ENCODE measurements at places on chromosomes 4 and X.

DNA sequence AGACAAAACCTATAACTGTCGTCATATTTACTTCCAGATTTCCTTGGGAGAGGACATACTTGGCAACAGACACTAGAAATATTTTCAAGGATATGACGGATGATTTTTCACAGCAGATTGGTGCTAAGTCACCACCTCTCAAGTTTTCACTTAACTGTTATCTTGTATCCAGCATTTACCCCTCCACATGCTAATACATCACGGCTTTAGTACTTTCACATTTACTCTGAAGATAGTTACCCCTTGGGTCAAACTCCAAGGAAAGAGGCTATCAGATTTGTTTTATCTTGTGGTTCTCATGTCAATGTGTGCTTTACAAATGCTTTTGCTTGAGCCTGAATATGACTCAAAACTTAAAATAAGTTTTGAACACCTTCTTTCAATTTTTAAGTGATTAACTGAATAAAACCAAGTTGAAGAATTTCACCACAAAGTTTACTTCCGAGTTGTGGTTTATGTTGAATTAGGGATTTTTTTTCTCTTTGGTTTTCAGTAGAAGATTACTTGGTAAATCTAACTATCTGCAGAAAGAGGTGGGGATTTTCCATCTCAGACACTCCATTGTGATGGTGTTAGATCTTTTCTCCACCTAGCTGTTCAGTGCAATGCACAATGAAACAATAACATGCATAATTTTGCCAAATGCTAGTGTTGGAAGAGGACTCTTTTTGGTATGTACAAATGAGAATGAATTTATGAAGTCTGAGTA lies 75.4 kb upstream of the FAT1 start:
- no peak overlapping the region for H3K27ac ChIP-seq
- H3K36me3 ChIP-seq, result no peaks in the 10 kb centered on the region
- peaks cover 10% of the 10 kb centered on the region for H3K4me1 ChIP-seq
- H3K4me3 ChIP-seq, result no peak overlapping the region
- no peak for DNase-seq

- H3K36me3 ChIP-seq, result no peaks in the 10 kb centered on the region
- no peak for DNase-seq
- H3K4me1 ChIP-seq, result peaks cover 2% of the 10 kb centered on the region
- no peaks in the 10 kb centered on the region for H3K27me3 ChIP-seq
Observed at GRCh38 chrX:149398027-149398426, 107.1 kb downstream of the IDS start.

DNA sequence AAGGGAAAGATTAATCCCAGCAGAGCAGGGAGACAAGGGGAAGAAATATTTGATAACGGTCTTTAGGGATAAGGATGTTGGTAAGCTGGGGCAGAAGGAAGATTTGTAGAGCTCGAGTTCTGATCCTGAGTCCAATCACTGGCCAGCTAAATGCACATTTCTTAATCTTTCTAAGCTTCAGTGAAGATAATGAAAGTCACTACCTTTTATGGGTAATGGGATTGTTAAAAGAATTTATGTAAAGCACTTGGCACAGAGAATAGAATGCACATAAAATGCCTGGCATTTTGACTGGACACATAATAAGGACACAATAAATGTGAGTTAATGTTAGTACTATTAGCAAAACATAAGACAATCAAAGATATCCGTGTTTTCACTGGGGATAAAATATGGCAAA lies 43.3 kb downstream of the NCAPG start:
- H3K4me1 ChIP-seq, result peaks cover 2% of the 10 kb centered on the region
- peaks cover 6% of the 10 kb centered on the region for H3K36me3 ChIP-seq
- H3K27me3 ChIP-seq, result peaks cover 3% of the 10 kb centered on the region
- no peak overlapping the region for H3K4me3 ChIP-seq
- DNase-seq, result no peak
- no peak overlapping the region for H3K27ac ChIP-seq

DNA sequence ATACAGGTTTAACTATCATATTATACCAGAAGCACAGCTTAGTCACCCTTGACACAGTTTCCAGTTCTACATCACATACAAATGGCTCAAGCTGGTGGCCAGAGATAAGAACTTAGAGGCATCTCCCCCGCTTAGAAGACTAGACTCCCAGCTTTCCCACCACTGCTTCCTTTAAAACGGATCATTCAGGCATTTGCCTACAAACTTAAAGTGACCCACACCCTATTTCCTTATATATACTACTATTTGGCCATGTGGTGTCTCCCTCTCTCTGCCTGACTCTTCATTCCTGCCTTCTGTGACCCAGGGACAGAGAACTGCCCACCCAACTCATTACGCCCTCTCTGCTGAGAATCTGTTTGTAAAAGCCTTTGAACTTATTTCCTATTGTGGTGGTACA lies 781.2 kb upstream of the DIAPH2 start:
- no peaks in the 10 kb centered on the region for H3K36me3 ChIP-seq
- H3K4me3 ChIP-seq, result no peak overlapping the region
- DNase-seq, result no peak
- no peak overlapping the region for H3K27ac ChIP-seq
- no peaks in the 10 kb centered on the region for H3K27me3 ChIP-seq
- H3K4me1 ChIP-seq, result no peaks in the 10 kb centered on the region

DNA sequence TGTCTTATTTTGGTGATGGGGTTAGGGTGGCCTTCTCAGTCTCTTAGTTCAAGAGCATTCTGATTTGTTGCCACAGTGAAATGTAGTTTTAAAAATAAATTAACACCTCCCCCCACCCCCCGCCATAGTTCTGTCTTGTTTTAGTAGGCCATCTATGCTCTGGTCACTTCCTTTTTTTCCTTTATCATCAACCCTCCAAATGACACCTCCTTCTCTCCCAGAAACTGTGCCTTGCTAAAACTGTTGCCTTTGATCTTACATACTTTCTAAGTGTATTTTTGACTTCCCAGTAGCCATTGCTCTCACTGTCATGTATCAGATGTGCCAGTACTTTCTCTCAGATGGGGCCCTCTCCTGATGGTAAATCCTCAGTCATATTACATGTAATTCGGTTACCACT lies 14.5 kb upstream of the NDUFC1 start:
- H3K4me1 ChIP-seq, result peaks cover 15% of the 10 kb centered on the region
- H3K4me3 ChIP-seq, result no peak overlapping the region
- H3K27me3 ChIP-seq, result no peaks in the 10 kb centered on the region

DNA sequence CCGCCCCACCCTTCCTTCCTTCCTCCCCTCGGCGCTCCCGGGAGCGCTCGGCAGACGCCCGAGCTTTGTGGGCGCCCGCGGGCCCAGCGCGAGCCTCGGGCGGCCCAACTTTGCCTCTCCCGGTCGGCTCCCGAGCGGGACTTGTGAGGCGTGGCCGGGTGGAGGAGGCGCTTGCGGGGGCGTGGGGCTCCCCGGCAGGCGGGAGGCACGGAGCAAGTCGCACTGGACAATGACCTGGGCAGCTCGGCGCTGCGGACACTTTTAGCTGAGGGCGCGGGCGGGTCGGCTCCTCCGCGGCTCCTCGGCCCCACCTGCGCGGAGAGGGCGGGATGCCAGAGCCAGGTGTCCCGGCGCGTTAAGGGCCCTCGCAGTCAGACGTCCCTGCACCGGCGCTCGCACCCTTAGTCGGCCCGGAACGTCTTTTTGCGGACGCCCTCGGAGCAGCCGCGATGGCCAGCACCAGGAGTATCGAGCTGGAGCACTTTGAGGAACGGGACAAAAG lies 385 bp downstream of the DCLK2 start:
- no peak overlapping the region for H3K27ac ChIP-seq
- no peaks in the 10 kb centered on the region for H3K27me3 ChIP-seq
- H3K4me1 ChIP-seq, result peaks cover 36% of the 10 kb centered on the region
- DNase-seq, result peak; percentile 37

DNA sequence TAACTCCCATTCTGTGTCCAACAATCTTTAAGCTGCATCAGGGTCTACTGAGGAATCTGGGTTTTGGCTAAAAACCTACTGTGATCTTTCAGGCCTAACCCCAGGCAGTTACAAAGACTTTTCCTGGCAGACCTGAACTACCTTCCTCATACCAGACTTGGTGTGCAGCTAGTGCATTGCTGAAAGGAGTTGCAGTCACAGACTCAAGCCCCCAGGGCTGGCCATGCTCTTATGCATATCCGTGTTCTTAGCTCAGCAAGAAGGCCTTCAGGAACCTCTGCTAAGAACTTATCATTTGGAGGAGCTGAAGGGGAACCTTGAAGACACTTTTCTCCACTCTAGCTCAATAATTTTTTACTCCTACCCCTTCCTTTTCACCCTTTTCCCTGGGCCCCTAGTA lies 147.5 kb downstream of the INPP4B start:
- H3K4me1 ChIP-seq, result no peaks in the 10 kb centered on the region
- H3K27me3 ChIP-seq, result no peaks in the 10 kb centered on the region
- H3K36me3 ChIP-seq, result no peaks in the 10 kb centered on the region

GRCh38 chr4:20839957-20840356 lies 139.7 kb downstream of the PACRGL start:
- no peak overlapping the region for H3K27ac ChIP-seq
- H3K4me3 ChIP-seq, result no peak overlapping the region
- no peak for DNase-seq
- H3K4me1 ChIP-seq, result peaks cover 7% of the 10 kb centered on the region
- H3K36me3 ChIP-seq, result no peaks in the 10 kb centered on the region
- peaks cover 19% of the 10 kb centered on the region for H3K27me3 ChIP-seq

- no peaks in the 10 kb centered on the region for H3K36me3 ChIP-seq
- DNase-seq, result no peak
- H3K27ac ChIP-seq, result peak overlapping the region; percentile 60
- no peaks in the 10 kb centered on the region for H3K27me3 ChIP-seq
- no peak overlapping the region for H3K4me3 ChIP-seq
Observed at GRCh38 chr4:26360864-26361263, 40.0 kb downstream of the RBPJ start.

GRCh38 chr4:76470064-76470463 lies 35.0 kb downstream of the SHROOM3 start:
- H3K36me3 ChIP-seq, result no peaks in the 10 kb centered on the region
- DNase-seq, result no peak
- H3K4me3 ChIP-seq, result no peak overlapping the region
- peaks cover 7% of the 10 kb centered on the region for H3K4me1 ChIP-seq

DNA sequence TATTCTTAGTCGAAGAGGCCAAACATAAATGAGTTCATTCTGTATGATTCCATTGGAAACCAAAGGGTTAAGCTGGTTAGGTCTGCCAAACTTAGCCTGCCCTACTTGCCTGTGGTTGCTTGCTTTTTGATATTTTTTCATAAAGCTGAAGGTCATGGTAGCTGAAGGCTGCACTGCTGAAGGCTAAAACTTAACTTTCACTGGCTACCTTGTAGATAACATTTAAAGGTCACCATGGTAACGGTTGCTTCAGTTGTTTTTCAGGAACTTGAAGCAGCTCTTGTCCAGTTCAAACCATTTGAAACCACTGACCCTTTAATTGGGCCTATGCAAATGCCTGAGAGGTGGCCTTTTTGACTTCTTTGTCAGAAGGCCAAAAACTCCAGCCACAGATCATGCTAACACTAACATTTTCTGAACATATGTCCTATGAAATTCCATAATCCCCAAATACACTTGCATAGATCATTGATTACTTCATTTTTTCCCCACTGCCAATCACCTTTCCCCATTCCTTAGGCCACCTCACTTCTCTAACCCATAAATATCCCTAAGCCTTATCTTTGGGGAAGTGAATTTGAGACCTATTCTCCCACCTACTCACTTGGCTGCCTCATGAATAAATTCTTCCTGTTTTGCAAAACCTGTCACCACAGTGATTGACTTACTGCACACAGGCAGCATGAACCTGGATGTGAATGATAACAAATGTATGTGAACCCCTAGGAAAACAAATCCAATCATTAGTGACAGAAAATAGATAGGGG lies 10.7 kb upstream of the SMIM10L2A start:
- no peaks in the 10 kb centered on the region for H3K36me3 ChIP-seq
- H3K4me3 ChIP-seq, result no peak overlapping the region
- DNase-seq, result no peak
- H3K27ac ChIP-seq, result no peak overlapping the region
- H3K4me1 ChIP-seq, result no peaks in the 10 kb centered on the region

DNA sequence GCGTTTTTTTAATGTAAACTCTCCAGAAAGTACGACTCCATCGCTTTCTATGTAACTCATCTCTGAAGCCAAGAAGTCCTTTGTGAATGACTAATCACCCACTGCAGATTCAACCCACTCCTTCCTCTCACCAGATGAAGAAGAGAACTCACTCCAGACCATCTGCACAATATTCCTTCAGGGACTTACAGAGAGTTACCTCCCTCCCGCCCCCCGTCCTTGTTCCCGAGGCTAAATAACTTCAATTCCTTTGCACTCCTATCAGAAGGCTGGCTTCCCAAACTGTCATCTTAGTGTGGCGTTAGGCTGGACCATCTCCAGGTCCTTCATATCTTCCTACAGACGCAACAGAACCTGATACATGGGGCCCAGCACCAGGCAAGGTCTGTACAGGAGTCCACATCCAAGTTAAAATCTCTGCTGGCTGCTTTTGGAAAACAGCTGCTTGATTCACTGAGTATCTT lies 82.4 kb downstream of the AFAP1 start:
- H3K36me3 ChIP-seq, result peaks cover 23% of the 10 kb centered on the region
- H3K4me1 ChIP-seq, result peaks cover 37% of the 10 kb centered on the region
- H3K27ac ChIP-seq, result peak overlapping the region; percentile 62
- no peak overlapping the region for H3K4me3 ChIP-seq

DNA sequence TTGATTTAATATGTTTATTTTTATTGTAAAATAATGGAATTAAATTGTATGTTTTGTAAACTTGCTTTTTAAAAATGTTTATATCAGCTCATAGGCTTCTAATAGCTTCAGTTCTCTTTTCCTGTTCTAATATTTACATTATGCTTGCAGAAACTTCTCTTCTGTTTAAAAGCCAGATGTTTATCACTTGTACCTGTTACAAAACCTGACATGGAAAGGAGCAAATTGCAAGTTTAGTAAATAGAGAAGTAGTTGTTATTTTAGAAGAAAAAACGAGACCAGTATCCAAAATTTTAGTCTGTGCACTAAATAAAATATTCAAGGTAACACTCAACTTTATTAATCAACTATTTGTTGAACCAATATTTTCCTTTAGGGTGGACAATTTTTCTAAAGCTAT lies 69.4 kb upstream of the GUCY1A1 start:
- DNase-seq, result no peak
- H3K27ac ChIP-seq, result no peak overlapping the region
- H3K4me1 ChIP-seq, result peaks cover 62% of the 10 kb centered on the region

DNA sequence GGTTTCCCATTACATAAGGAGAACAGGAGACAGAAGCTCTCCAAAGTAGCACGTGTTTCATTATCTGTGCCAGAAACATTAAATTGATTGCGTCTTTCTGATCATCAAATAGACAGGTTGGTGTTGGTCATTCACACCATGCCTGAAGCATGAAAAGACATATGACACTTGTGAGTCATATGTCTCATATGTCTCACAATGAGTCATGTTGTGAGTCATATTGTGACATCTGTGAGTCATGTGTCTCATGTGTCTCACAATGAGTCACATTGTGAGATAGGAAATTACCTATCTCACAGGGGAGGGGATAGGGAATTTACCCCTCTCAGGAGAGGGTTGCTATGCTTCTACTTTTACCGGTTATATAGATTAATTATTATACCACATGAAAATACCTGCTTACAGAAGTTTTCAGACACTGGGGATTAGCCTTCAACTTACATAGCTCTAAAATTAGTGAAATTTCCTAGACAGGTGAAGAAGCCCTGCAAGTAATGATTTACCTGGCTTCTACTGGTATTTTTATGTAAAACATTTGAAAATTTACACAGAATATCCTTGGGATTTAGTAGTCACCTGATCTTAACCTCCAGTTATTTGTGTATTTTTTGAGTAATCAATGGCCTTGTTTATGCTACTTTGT lies 80.8 kb downstream of the NPFFR2 start:
- H3K4me1 ChIP-seq, result no peaks in the 10 kb centered on the region
- no peak overlapping the region for H3K27ac ChIP-seq
- no peaks in the 10 kb centered on the region for H3K27me3 ChIP-seq
- no peak overlapping the region for H3K4me3 ChIP-seq
- H3K36me3 ChIP-seq, result no peaks in the 10 kb centered on the region

GRCh38 chr4:110619463-110620247 lies 3.2 kb downstream of the PITX2 start:
- peak overlapping the region; percentile 86 for H3K4me3 ChIP-seq
- peak; percentile 55 for DNase-seq
- peaks cover 11% of the 10 kb centered on the region for H3K27me3 ChIP-seq
- peaks cover 15% of the 10 kb centered on the region for H3K36me3 ChIP-seq
- peaks cover 79% of the 10 kb centered on the region for H3K4me1 ChIP-seq
